ENCODE measurements at places on chromosomes 11 and 22.
A peak's percentile ranks its signal among the peaks of the same experiment; 100 is the strongest.

DNA sequence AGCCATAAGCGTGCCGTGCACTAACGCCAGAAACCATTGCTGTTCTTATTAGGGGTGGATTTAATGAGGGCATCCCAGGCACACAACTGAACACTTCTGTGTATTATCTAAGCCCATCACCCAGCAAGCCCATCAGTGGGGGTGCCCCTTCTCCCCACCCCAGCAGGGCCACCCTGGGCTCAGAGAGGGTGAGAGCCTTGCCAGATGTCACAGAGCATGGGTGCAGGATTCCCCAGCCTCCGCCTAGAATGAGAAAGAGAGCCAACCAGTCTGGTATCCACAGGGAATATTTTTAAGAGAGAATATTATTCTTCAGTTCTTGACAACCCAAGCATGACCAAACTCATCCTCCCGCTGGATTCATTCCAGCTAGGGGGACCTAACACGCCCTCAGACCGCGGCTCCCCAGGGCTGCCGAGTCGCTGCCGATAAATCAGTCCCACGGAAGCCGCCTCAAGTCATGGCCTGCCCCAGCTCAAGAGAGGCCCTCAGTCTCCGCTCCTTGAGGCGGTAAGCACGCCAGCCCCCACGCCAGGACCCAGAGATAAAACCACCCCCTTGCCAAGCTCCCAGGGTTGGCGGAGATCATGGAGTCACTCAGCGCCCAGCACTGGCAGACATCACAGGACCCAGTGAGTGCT lies 47.2 kb downstream of the MN1 start:
- H3K4me3 ChIP-seq = no peak overlapping the region
- H3K36me3 ChIP-seq = peaks cover 23% of the 10 kb centered on the region
- DNase-seq = no peak
- H3K27ac ChIP-seq = no peak overlapping the region
- H3K4me1 ChIP-seq = peaks cover 2% of the 10 kb centered on the region

DNA sequence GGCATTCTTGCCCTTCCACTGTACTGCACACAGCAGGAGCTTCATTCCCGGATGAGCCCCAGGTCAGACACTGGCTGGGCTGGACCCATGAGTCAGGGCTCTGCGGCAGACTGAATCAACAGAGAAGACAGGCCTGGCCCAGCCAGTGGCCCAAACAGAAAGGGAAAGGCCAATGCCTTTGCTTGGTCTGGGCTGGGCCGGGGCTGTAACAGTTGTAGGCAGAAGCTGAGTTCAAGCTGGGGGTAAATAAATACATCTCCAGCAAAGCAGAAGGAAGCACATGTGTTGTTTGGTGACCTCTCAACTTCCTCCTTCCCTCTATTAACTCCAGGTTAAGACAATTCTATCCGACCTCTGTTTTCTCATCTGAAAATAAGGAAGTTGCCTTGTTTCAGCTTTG lies 1.8 kb upstream of the SMIM35 start:
- H3K36me3 ChIP-seq = no peaks in the 10 kb centered on the region
- H3K27me3 ChIP-seq = no peaks in the 10 kb centered on the region
- H3K4me3 ChIP-seq = no peak overlapping the region
- peaks cover 27% of the 10 kb centered on the region for H3K4me1 ChIP-seq
- DNase-seq = peak; percentile 96

- H3K36me3 ChIP-seq = no peaks in the 10 kb centered on the region
- no peak for DNase-seq
- no peak overlapping the region for H3K27ac ChIP-seq
- H3K4me3 ChIP-seq = no peak overlapping the region
- H3K27me3 ChIP-seq = peaks cover 7% of the 10 kb centered on the region
Measured at GRCh38 chr11:131235328-131236298, 134.8 kb upstream of the NTM start.

- no peak within 1 kb of the TSS for H3K27ac ChIP-seq
- peak within 1 kb of the TSS; percentile 48 for H3K4me3 ChIP-seq
- H3K36me3 ChIP-seq = no peaks in the 10 kb centered on the region
Measured at GRCh38 chr22:45284705-45285262, at the start of gene UPK3A. Gene UPK3A (plus strand): TSS chr22:45284949. CDS start chr22:45285014, 65 bp downstream.

DNA sequence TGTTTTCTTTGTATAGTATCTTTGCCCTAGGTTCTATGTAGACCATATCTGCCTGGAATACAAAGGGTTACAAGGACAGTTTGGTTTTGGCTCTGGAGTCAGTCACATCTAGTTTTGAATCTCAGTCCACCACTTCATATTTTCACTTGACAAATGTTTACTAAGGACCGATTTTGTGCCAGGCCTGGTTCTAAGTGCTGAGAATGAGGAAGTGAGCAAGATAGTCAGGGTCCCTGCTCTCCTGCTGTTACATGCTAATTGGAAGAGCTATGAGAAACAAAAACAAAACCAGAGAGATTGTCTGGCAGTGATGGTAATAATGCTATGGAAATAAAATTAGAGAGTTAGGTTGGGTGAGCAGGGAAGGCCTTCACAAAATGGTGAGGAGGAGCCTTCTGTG lies 66.1 kb upstream of the ARHGAP20 start:
- peak; percentile 27 for DNase-seq
- H3K36me3 ChIP-seq = no peaks in the 10 kb centered on the region
- H3K4me3 ChIP-seq = no peak overlapping the region
- no peaks in the 10 kb centered on the region for H3K27me3 ChIP-seq

DNA sequence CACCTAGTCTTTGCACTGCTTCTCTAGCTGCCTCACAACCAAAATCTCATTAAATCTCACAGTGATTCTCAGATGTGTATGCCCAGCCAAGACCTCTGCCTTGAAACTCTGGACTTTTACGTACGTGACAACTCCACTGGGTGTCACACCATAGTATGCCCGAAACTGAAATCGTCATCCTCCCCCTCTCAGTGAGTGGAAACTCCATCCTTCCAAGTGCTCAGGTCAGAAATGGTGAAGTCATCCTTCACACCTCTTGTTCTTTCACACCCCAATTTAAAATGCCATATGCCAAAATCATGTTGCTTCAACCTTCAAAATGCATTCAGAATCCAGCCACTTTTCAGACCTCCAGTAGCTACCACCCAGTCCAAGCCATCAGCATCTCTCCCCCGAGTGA lies 42.5 kb downstream of the SFI1 start:
- H3K27ac ChIP-seq = no peak overlapping the region
- no peaks in the 10 kb centered on the region for H3K27me3 ChIP-seq
- no peak overlapping the region for H3K4me3 ChIP-seq
- peaks cover 6% of the 10 kb centered on the region for H3K36me3 ChIP-seq
- DNase-seq = no peak
- no peaks in the 10 kb centered on the region for H3K4me1 ChIP-seq

DNA sequence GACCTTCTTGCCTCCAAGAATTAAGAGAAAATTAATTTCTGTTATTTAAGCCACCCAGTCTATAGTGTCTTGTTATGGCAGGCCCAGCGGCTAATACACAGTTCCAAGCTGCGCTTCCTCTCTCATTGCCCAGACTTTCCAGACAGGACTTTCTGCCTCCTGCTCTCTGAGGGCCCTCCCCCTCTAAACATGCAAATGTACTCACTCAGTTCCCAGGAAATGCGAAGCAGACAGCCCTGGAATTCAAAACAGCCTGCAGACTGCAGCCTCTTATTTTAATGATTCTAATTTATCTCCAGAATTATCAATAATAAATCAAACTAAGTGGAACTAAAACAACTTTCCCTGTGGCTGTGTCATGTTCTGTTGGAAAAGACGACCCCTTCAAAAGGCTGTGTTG lies 115.5 kb upstream of the ISX start:
- no peak overlapping the region for H3K27ac ChIP-seq
- no peaks in the 10 kb centered on the region for H3K4me1 ChIP-seq
- DNase-seq = no peak
- no peaks in the 10 kb centered on the region for H3K36me3 ChIP-seq
- H3K27me3 ChIP-seq = no peaks in the 10 kb centered on the region

DNA sequence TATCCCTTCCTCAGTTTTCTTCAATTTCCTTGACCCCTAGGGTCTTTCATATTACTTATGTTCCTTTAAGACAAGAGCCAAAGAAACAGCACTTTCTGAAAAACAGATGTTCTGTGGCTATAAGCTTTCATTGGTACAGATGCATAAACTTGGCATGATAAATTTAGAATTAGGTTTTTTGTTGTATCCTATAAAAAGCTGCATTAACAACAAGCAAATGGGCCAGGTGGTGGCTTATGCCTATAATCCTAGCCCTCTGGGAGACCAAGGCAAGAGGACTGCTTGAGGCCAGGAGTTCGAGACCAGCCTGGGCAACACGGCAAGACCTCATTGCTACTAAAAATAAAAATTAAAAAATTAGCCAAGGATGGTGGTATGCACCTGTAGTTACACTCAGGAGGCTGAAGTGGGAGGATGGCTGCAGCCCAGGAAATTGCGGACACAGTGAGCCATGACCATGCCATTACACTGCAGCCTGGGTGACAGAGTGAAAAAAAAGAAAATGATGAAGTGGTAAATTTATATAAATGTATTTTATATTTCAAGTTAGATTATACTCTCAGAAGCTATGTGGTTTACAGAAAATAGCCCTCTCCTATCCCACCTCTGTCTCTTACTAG lies 18.3 kb downstream of the KMT5B start:
- no peak overlapping the region for H3K4me3 ChIP-seq
- peaks cover 3% of the 10 kb centered on the region for H3K36me3 ChIP-seq
- H3K4me1 ChIP-seq = no peaks in the 10 kb centered on the region
- no peak overlapping the region for H3K27ac ChIP-seq

DNA sequence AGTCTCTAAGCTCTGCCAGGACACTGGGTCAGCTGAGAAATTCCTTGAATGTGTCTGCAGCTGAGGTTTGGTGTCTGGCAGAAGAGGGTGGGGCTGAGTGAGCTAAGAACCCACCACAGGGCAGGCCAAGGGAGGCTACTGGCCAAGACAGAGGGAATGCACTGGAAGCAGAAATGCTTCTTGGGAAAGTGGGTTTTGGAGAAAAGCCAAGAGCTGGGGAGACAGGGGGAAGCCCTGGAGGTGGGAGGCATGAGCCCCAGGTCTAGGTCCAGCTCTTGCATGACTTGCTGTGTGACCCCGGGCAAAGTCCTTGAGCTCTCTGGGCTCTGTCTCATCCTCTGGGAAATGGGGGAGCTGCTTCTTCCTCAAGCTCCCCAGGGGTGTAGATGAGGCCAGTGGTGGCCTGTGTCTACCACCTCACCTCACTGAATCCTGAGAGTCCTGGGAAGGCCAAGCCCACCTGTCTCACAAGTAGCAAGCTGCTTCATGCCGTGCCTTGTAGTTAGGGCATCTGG lies 2.3 kb downstream of the MMP11 start:
- H3K27ac ChIP-seq = no peak overlapping the region
- no peaks in the 10 kb centered on the region for H3K36me3 ChIP-seq
- no peak for DNase-seq
- H3K4me1 ChIP-seq = peaks cover 2% of the 10 kb centered on the region
- H3K27me3 ChIP-seq = peaks cover 10% of the 10 kb centered on the region

DNA sequence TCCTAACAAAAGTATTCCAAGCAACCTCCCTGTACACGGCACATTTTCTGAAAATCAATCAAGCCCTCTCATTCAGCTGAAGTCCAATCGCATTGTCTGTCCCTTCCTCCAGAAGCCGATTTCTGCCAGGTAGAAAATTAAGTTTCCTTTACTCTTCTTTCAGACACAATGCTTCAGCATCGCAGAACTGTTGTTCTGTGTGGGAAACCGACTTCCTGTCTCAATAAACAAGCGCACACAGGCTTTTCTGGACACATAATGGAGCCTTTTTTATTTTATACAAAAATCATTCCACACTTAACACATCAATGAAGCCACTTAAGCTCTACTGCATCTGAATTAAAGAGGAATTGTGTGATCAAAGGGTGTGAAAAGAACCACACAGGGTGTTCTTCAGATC lies 75.6 kb downstream of the BLID start:
- no peak for DNase-seq
- H3K36me3 ChIP-seq = no peaks in the 10 kb centered on the region
- H3K27me3 ChIP-seq = no peaks in the 10 kb centered on the region
- H3K4me3 ChIP-seq = no peak overlapping the region
- no peaks in the 10 kb centered on the region for H3K4me1 ChIP-seq

DNA sequence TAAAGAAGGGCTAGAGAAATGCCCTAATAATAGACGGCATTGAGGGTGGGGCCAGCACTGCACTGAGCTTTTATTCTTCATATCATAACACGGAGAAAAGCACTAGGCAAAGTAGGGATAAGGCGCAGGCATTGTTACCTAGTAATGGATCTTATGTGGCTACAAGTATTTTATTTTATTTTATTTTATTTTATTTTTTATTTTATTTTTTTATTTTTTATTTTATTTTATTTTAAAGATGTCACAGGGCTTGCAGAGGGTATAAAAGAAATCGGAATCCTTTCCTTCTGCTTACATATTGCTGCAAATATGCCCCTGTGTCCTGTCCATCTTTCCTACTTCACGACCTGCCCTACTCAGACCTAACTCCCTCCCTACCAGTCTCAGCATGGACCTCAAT lies 452.0 kb upstream of the KIRREL3 start:
- no peak overlapping the region for H3K27ac ChIP-seq
- H3K4me1 ChIP-seq = no peaks in the 10 kb centered on the region
- H3K4me3 ChIP-seq = no peak overlapping the region
- H3K36me3 ChIP-seq = no peaks in the 10 kb centered on the region
- H3K27me3 ChIP-seq = peaks cover 2% of the 10 kb centered on the region

DNA sequence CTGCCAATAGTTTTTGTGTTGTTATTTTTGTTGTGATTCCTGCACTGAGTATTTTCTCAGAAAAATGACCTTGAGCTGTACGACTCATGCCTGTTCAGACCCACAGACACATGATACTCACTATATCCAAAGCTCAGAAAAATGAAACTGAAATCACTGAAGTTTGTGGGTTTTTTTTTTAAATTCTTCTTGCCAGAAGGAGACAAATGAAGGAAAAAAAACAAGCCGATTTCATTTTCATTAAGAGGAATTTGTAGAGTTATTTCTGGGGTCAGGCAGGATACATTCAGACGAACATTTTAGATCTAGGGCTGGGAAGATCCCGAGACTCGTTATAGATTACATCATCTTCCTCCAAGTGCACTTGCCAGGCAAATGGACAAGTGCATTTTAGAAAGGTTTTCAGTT lies 60.4 kb downstream of the BMAL1 start:
- no peaks in the 10 kb centered on the region for H3K27me3 ChIP-seq
- H3K36me3 ChIP-seq = no peaks in the 10 kb centered on the region
- no peak overlapping the region for H3K27ac ChIP-seq
- peak; percentile 63 for DNase-seq

DNA sequence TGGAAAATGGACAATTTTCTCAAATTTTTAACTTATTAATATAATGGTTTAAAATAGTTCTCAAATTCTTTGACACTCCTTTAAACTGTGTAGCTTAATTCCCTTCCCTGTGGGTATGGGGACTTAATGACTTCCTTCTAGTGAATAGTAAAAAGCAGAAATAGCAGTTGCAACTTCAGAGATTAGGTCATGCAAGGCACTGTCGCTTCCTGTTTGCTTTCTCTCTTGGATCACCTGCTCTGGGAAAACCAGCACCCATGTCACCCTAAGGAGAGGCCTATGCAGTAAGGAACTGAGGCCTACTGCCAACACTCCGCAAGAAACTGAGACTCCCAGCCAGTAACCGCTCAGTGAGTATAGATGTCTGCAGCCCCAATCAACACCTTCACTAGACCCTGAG lies 5.5 kb upstream of the PANX3 start:
- H3K36me3 ChIP-seq = no peaks in the 10 kb centered on the region
- no peaks in the 10 kb centered on the region for H3K27me3 ChIP-seq
- no peak overlapping the region for H3K27ac ChIP-seq

- peaks cover 4% of the 10 kb centered on the region for H3K27me3 ChIP-seq
- H3K4me3 ChIP-seq = no peak overlapping the region
- H3K36me3 ChIP-seq = no peaks in the 10 kb centered on the region
- peaks cover 4% of the 10 kb centered on the region for H3K4me1 ChIP-seq
Measured at GRCh38 chr11:111448831-111449557, 63.2 kb downstream of the BTG4 start.
